ENCODE measurements at places on chromosomes 11 and 22.

GRCh38 chr11:105033343-105033742, 1.6 kb downstream of the CASP1 start:
- DNase-seq: no peak

GRCh38 chr11:40787224-40787623, 672.2 kb downstream of the LRRC4C start:
- no peak for DNase-seq

DNA sequence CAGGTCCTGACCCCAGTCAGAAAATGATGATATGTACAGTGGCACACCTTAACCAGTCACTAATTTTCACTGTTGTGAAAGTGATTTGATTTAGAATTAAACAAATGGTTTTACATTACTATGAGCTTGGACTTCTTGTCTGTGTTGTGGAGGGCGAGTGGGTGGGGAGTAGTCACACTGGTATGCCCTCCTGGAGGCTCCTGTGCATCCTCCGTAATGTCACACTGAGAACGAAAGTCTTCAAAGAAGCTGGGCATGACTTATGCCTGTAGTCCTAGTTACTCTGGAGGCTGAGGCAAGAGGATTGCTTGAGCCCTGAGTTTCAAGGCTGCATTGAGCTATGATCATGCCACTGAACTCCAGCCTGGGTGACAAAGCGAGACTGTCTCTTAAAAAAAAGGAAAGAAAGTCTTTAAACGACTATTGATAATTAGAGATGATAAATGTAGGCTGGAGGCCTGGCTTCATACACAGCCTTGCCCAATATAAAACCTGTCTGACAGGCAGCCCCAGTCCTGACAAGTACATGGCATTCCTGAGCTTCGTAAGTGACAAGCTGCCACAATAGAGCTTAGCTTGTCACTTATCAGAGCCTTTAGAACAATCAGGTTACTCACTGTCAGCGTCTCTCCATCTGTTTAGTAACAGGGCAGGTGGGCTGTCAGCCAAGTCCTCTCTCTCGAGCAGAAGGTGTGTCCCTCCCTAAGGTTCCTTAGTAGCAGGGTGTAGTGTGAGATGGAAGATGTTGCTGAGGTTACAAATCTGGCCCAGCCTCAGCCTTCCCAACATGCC, 5.0 kb upstream of the LIMK2 start:
- peak; percentile 59 for DNase-seq

- peak; percentile 76 for DNase-seq
These were observed 143.0 kb upstream of the ARHGAP20 start for GRCh38 chr11:110855191-110855590.
